Activated CD4-positive, alpha-beta T cell treated with anti-CD3 and anti-CD28 coated beads, Interleukin-2, Interleukin-4, amounts not matched to agents 100 ng/mL and 50 ng/mL, durations not matched to agents 16 hours and 8 hours (primary cell): ENCODE measurements at places on chromosomes 12 and 14.

DNA sequence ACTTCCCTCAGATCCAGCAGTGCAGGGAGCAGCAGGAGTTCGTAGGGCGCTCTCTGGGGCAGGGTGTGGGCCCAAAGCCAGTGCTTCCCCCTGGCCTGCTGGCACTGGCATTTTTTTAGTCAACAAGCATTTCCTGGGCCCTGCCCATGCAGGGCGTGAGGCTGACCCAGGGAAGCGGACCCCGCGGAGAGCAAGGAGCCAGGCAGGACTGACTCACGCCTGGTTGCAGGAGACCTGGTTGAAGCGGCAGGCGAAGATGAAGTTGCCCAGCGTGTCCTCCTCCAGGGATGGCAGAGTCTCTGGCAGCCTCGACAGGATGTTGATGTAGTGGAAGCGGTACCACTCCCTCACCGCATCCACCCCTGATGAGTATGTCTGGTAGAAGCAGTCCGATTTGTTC, 13.5 kb downstream of the SCNN1A start:
- DNase-seq = no peak

DNA sequence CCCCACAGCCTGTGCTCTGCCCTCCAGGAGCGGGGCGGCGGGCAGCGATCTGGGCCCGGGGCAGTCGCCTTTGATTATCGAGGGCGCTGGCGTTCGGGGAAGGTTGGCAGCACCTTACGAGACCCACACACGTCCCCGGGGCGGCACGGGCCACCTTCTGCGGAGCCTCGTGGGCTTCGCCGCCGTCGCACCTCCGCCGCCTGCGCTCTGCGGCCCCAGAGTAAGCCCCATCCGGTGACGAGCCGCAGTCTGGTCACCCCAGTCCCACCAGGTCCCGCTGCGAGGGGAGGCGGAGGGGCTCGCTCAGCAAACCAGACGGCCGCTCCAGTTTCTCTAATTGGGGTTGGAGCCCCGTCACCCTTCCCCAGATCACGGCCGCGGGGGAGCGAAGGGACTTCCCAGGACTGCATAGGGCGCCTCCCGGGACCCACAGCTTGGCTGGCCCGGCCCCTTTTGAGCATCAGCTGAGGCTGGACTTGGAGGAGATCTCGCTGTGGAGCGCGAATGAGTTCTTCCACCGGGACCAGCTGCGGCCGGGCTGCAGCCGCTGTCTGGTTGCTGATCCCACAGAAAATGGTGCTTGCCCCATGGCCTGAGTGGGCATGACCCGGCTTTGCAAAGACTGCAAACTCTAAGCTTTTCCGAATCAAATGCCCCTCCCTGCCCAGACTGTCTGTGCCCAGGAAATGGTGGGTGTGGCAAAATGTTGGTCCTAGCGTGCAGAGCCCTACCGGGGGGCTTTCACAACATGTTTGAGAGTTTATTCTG, 560 bp downstream of the LGALS3 start:
- DNase-seq = peak; percentile 46

DNA sequence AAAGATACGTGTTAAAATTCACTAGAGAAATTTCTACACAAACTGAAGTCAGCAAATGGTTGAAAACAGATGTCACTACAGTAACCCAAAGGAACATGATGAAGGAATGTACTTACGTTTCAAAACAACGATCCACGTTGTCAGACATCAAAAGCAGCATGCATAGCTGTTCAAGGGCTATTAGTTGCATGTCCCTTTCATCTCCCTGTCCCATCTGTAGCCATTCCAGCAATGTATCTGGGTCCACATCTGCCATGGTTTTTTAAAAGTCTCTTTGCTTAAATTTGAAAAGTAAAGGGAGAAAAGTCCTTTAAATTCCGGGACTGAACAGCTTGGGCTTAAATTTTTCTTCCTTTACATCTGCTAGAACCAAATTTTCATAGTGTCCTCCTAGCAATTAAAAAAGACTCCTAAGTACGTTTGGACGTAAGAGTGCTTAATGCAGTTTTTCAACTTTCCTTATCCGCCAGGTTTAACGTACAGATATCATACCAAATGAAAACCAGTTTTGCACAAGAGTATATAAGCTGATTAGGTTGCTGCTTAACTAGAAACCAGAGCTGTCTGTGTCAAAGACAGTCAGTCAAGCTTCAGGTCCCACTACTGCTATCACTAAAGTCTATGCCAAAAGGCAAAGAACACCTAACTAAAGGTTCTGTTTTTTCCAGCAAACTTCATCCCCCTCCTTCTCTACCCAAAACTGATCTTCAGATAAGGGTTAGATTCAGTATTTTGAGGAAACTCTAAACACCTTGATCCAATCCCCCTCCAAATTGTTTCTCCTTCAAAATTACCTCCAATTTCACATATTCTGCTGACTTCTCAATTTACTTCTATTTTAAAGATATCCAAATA, 1.7 kb downstream of the HECTD1 start:
- DNase-seq = no peak

- no peak for DNase-seq
Observed at GRCh38 chr12:88650715-88651114, 70.4 kb upstream of the KITLG start.

DNA sequence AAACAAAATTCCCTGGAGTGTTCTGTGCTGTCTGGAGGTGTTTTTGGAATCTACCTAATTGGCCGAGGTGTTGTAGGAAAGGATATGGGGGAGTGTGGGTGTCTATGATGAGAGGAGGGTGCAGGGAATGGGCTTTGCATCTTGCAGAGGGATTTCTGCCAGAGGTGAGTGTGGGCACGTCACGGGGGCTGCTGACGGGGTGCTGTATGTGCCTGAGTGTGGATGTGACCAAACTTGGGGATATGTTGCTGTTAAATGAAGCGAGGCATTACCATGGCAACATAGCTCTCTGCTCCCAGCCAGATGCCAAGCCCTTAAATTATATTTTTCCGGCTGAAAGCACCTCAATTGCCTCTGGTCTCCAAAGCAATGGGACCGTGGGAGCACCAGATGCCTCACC, 44.3 kb upstream of the SPTLC2 start:
- DNase-seq = no peak

DNA sequence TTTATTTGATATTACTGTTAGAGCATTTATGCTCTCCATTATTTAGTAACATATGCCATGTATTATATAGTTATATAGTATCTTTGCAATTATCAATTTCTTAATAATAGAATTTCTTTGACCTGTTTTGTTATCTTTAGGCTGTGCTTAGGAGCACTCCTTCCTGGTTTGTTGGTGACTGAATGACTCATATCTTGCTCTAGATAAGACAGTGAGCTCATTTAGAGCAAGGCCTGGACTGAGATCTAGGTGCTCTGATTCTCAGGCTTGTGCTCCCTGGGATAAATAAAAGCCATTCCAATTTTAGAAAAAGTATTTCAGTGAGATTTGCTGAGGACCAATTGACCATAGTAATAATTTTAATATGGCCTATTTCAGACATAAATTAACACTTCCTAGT, 951.2 kb downstream of the FLRT2 start:
- no peak for DNase-seq
